Breast epithelium (tissue), 4 donors: ENCODE measurements at places on chromosomes 1 and 21. TPM values are rescaled to one million over a fixed set of nuclear protein-coding genes. Genes with fewer than 3 reads are reported as not detected.

The CSMD2 gene
- 0.33 TPM for total RNA-seq

DNA sequence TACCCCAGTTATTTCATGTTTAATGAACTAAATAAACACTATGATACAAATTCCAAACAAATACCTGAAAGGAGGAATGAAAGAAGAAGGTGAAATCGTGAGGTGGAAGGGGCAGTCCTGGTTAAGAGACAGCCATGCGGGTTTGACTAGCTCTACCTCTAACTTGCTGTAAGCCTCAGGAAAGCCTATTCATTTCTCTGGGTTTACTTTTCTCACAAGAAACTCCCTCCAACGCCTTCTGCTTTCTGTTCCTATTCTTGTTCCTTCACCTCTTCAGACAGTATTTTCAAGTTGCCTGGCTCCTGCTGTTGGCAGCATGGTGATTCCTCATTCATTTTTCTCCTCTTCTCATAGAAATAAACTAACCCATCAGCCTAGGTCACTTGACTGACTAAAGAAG, 92.4 kb downstream of the NTPCR start:
- H3K4me1 ChIP-seq: no peaks in the 10 kb centered on the region
- no peaks in the 10 kb centered on the region for H3K36me3 ChIP-seq
- H3K27ac ChIP-seq: no peak overlapping the region
- H3K27me3 ChIP-seq: no peaks in the 10 kb centered on the region
- no peak for DNase-seq
- H3K4me3 ChIP-seq: no peak overlapping the region

The OR2T4 gene
- total RNA-seq: not detected

- peak; percentile 76 for DNase-seq
- H3K27ac ChIP-seq: peak overlapping the region; percentile 84
- no peaks in the 10 kb centered on the region for H3K27me3 ChIP-seq
- no peak overlapping the region for H3K4me3 ChIP-seq
- no peaks in the 10 kb centered on the region for H3K36me3 ChIP-seq
Observed at GRCh38 chr21:34544032-34544496, 32.1 kb upstream of the KCNE1 start.

GRCh38 chr1:68313735-68314134, 81.4 kb upstream of the WLS start:
- no peaks in the 10 kb centered on the region for H3K36me3 ChIP-seq
- no peaks in the 10 kb centered on the region for H3K27me3 ChIP-seq
- no peak for DNase-seq

- H3K4me3 ChIP-seq: no peak overlapping the region
- DNase-seq: no peak
- no peaks in the 10 kb centered on the region for H3K27me3 ChIP-seq
- H3K4me1 ChIP-seq: no peaks in the 10 kb centered on the region
- no peak overlapping the region for H3K27ac ChIP-seq
- no peaks in the 10 kb centered on the region for H3K36me3 ChIP-seq
Observed at GRCh38 chr1:18041102-18041501, 66.5 kb upstream of the IGSF21 start.

GRCh38 chr1:56068210-56068609, 511.2 kb downstream of the PLPP3 start:
- DNase-seq: no peak
- no peak overlapping the region for H3K27ac ChIP-seq
- peaks cover under 1% of the 10 kb centered on the region for H3K4me1 ChIP-seq
- no peaks in the 10 kb centered on the region for H3K27me3 ChIP-seq
